ENCODE measurements at places on chromosomes 16 and 17.

- no peak for DNase-seq
Measured at GRCh38 chr16:74738113-74738541, 36.5 kb downstream of the FA2H start.

- no peak for DNase-seq
Measured at GRCh38 chr17:18326572-18326971, 11.5 kb downstream of the SMCR8 start.

DNA sequence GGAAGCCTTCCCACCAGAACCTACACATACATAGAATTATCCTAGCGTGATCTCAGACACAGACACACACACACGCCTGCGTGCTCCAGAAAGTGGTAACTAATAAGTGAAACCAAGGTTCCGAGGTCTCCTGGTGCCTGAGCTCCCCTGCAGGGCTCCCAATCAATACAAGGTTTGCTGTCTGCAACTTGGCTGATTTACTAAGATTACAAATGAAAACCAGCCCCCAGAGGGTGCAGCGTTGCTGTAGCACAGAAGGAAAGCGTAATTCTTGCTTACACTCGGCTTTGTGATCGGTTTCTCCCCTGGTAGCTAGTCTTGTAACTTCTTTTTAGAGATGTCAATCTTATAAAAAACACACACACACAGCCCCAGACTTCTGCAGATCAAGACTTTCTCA lies 334.1 kb upstream of the XYLT1 start:
- no peak for DNase-seq

DNA sequence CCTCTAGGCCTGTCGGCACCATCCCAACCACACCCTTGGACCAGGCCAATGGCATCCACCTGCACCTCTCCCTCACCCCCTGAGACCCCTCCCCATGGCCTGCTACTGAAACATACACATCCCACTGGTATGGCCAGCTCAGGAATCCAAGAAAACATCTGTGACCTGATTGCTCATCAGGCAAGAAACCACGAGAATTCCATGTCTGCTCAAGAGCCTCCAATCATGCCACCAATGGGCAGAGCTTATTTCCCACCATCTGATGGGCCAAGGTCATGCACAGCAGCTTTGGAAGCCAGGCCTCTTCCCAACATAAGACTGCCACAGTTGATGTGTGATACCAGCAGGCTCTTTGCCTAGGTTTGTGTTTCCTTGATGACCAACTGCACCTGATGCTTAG lies 190.1 kb downstream of the C16orf78 start:
- DNase-seq: no peak

DNA sequence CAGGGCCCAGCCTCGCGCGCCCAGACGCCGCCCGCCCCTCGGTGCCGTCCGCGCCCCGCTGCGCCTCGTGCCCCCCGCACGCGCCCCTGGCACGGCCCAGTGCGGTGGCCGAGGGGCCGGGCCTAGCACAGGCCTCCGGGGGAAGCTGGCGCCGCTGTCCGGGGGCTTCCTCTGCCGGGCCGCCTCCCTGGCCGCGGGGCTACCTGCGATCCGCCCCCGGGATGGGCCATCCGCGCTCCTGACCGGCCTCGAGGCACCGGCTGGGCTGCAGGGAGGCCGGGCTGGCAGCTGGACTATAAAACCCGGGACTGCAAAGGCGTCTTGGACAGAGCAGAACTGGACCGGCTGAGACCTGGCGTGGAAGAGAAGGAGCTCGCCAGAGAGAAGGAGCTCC lies 783 bp downstream of the BHLHA9 start:
- no peak for DNase-seq

DNA sequence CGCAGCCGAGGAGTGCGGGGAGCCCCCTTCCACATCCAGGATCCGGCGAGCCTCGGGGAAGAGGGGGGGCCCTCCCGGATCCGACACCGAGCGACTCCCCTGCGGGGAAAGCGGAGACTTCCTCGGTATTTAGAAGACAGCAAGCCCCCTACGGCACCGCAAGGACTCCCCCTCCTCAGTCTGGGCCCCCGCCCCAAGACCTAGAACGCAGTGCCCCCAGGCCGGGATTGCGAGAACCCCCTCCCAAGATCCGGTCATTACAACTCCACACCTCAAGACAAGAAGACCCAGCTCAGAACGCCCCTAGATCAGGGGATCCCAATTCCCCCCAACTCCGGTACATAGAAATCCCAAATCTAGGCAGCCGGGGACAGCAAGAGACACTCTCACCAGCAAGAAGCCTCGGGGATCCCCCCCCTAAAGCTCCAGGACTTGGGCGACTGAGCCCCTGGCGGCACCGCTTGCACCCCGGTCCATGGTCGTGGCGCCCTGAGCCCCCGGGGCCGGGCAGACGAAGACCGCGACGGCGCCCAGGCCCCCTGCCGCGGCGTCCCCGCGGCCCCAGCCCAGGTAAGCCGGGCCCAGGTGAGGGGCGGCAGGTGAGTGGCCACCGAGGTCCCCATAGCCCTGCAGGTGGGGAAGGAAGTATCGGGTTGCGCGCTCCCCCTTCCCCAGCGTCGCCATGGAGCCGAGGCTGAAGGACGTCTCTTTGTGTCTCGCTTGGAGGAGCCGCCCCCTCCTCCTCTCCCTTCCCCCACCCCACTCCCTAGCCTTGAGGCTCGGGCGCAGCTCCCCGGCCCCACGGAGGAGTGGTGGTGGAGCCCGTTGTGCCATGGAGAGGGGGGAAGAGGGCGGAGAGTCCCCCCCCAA lies 641 bp downstream of the SBK1 start:
- DNase-seq: no peak

DNA sequence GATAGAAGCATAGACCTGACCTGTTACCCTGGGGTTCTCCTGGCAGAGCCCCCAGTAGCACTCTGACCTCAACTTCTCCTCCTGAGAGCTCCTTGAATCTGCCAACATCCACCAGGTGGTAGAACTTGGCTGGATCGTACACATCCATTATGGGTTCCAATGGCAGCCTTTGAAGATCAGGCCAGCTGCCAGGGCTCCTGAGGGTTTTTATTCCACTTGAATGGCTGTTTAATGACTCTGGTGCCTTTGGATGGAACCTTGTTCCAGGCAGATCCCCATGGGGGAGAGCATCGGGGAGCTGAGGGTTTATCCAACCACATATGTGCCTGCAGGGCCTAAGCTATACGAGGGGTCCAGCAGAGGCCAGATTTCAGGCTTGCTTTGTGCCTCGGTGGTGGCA lies 47.1 kb upstream of the CLEC19A start:
- DNase-seq: no peak

GRCh38 chr17:47207143-47208067 lies 1.7 kb upstream of the MYL4 start:
- no peak for DNase-seq

GRCh38 chr17:44417553-44417952 lies 28.1 kb upstream of the ITGA2B start:
- DNase-seq: no peak

- no peak for DNase-seq
Measured at GRCh38 chr16:4032768-4033167, 83.5 kb downstream of the ADCY9 start.

- DNase-seq: no peak
Measured at GRCh38 chr16:89237733-89238132, 20.2 kb downstream of the ZNF778 start.

DNA sequence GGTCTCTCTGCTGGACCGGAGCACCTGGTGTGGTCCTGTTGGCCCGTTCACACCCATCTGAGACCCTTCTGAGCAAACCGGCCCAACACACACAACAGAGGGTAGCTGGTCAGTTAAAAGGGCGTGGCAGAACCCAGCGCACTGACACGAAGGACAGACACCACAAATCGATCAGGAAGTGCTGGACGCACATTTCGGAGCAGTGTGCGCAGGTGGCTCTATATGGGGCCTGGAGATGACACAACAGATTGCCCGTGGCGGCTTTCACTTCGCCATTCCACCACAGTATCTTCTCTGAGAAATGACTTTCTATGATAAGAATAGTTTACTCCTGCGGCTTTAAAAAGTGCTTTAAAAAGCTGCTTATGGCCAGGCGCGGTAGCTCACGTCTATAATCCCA lies 12.5 kb downstream of the CCDC57 start:
- DNase-seq: no peak

DNA sequence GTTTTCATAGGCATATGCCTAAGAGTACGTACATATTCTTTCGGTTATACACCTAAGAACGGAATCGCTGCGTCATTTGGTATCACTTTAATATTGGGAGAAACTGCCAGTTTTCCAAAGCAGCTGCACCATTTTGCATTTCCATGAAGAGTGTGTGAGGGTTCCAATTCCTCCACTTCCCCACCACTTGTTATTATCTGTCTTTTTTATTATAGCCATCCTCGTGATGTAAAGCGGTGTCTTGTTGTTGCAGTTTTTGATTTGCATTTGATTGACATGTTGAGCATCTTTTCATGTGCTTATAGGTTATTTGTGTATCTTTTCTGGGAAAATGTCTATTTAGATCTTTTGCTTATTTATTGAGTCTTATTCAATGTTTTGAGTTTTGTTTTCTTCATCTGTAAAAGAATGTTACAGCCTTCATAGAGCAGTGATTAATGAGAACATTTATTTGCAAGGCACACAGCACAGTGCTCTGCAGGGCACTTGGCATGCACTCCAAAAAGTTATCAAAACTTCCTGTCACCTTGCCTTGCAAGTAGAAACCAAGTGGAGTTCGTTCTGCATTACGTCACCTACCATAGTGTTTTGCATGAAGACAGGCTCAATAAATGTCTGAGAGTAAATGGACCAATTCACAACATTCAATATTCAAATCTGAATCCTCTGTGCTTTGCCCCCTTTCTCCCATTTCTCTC lies 26.6 kb upstream of the ST6GALNAC1 start:
- no peak for DNase-seq

DNA sequence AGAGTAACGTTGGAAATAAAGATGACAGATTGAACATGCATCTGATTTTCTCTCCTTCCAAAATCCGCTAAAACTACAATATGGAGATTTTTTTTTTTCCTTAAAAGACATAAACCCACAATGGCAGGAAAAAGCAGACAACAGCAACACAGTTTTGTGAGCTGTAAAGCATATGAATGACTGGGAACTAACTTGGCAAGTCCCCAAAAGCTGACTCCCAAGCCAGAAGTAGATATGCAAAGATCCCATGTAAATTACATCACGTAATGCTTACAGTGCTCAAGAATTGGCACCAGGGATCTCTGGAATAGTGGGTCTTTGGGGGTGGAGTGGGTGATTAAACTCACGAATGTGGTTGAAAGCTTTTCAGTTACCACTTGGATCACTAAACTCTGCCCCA lies 106.6 kb downstream of the ELAC2 start:
- no peak for DNase-seq

Data from C1 segment of cervical spinal cord (tissue), 14 donors.